Renal pelvis (tissue), 12 donors: ENCODE measurements at places on chromosomes 7 and 10. TPM values are rescaled to one million over a fixed set of nuclear protein-coding genes. Genes with fewer than 3 reads are reported as not detected.

Gene ITIH5
- 20.0 TPM for polyA plus RNA-seq

DNA sequence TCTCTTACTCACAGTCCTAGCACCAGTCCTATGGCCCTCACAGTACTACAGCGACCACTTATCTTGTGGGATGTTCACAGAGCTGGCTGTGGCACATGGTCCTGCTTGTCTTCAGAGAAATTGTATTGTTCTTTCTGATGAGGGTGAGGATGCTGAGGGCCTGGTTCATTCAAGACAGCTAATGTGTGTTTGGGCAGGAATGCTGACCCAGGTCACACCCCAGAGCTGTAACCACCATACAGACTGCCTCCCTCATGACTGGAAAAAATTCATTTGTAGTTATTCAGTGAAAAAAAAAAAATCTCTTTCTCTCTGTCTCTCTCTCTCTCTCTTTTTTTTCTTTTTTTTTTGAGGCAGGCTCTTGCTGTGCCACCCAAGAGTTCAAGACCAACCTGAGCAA is 83.5 kb downstream of the KLF6 start:
- no peak for DNase-seq

GRCh38 chr7:4713183-4713784 is 31.2 kb downstream of the FOXK1 start:
- no peak for DNase-seq

DNA sequence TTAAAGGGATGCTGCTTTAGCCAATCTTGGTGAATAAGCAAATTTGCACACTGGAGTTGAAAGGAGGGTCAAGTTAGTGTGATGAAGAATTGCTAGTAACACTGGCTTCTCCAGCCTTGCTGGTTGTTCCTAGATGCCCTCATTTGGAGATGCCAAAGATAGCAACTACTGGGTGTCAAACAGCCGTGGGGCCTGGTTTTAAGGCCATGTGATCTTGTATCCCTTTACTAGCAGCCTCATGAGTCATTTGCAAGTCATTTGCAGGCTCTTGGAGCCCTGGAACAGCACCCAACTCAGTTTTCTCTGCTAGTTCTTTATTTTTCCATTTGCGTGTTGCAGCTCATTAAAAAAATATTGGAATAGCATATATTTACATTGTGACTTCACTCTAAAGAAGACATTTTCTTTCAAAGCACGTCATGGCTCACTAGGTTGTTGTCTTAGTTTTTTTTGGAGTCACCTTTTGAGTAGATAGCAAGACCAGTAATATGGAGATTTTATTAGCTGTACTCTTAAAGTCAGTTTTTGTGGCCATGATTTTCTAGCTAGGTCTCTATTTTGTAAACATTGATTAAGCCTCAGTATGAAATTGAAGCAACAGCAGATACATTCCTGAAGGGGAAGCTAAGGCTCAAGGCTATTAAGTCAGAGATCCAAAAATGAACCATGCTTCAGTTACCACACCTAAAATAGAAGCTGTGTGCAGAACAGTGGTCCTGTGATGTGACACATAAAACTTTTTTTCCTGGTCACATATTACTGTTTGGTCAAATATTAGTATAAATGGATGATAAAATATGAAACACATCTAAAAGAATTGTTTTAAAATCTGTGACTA is 1.3 kb downstream of the LSMEM1 start:
- DNase-seq = no peak

DNA sequence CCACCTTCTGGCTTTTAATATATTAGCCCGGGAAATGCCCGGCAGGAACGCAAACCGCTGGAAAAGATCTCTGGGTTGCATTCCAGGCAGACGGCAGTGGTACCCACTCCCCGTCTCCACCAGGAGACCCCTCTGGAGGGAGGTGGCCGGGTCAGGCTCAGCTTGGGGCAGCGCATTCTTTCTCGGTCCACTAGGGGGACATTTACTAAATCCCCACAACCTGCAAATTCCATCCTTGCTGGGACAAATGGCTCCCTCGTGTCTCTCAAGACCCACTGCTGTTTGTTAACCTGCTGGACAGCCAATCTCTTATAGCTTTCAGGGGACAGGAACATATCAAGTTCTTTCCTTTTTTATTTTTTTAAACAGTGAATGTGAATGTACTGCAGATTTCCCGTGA is 45.8 kb upstream of the CARD11 start:
- no peak for DNase-seq

DNA sequence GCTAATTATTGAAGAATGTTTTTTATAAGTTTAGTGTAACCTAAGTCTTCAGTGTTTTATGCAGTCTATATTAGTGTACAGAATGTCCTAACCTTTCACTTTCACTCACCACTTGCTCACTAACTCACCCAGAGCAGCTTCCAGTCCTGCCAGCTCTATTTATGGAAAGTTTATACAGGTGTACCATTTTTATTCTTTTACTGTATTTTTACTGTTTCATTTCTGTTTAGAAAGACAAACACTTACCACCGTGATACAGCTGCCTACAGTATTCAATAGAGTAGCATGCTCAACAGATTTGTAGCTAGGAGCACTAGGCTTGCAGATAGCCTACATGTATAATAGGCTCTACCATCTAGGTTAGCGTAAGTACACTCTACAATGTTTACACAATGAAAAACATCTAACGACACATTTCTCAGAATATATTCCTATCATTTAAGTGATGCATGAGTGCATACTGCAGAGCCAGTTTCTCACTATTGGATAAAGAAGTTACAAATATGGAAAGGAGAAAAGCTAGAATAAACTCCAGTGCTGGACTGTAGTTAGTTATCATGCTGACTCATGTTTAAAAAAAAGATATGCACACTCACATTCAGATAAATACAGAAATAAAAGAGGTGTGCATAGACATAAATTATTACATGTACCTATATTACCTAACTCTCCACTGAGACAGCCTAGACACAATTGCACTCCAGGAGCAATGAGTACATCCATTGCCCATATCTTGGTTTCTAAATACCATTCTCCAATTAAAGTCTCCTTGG is 30.4 kb downstream of the STEAP1B start:
- no peak for DNase-seq

GRCh38 chr10:76509446-76509845 is 1078.0 kb downstream of the LRMDA start:
- no peak for DNase-seq

- DNase-seq = no peak
These were observed 7.9 kb downstream of the TBATA start for GRCh38 chr10:70777063-70777875.

GRCh38 chr7:43513251-43513650 is 69.7 kb upstream of the STK17A start:
- no peak for DNase-seq

DNA sequence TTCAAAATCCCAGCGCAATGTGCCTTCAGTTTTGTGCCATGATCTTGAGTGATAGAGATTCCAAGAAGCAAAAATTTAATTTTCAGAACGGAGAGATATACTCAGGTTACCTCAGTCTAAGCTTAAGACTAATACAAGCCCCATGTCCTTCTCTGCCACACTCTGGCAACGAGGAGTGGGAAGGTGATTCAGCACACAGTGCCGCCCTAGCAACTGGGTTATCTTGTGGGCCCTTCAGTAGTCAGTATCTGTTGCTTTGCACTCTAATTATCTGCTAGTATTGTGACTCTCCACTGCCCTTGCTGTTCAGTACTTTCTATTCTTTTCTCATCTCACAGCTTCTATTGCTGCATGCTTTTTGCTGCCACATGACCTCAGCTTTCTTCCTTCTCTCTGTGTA is 39.2 kb upstream of the MKLN1 start:
- DNase-seq = no peak

GRCh38 chr10:48213047-48213446 is 61.4 kb downstream of the FRMPD2 start:
- DNase-seq = no peak

GRCh38 chr7:2080477-2080876 is 152.3 kb downstream of the MAD1L1 start:
- no peak for DNase-seq

Gene PHKG1
- polyA plus RNA-seq = 3.0 TPM

- DNase-seq = no peak
These were observed 105.6 kb downstream of the AHR start for GRCh38 chr7:17404006-17404405.

DNA sequence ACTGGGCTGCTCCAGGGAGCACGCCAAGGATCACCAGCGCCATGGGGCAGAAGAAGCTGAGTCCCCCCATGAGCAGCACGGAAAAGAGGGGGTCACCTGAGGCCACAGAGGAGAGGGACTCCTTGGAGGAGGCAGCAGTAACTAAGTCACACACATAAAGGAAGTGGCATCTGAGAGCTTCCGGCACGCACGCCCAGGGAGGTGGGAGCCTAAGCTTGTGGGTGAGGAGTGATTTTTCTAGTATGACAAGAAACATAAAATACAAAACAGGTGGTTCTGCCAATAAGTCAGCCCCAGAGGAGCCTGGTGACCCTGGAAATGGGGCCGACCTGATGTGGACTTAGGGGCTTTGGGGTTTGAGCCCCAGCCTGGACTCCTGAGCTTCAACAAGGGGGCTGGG is 60.8 kb downstream of the CARD11 start:
- DNase-seq = no peak

Gene MSS51
- 1.2 TPM for polyA plus RNA-seq

GRCh38 chr7:79298145-79298760 is 155.2 kb downstream of the MAGI2 start:
- DNase-seq = peak; percentile 47

Gene HOXA6
- 33.3 TPM for polyA plus RNA-seq

DNA sequence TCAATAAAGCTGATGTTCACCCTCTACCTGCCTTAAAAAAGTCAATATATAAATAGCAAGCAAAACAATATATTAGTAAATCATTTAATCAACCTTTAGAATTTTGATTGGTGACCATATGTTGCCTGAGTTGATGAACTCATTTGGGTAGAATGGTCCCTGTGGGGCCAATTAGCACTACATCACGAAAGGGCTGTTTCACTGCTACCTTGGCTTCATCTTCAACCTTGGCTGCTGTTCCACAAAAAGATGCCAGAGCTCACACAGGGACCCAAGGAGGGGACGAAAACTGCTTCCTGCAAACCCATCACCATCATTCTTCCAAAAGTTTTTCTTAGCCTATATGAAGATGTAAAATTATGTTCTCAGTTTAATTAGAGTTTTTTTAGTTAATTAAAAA is 35.4 kb upstream of the HBP1 start:
- DNase-seq = no peak

DNA sequence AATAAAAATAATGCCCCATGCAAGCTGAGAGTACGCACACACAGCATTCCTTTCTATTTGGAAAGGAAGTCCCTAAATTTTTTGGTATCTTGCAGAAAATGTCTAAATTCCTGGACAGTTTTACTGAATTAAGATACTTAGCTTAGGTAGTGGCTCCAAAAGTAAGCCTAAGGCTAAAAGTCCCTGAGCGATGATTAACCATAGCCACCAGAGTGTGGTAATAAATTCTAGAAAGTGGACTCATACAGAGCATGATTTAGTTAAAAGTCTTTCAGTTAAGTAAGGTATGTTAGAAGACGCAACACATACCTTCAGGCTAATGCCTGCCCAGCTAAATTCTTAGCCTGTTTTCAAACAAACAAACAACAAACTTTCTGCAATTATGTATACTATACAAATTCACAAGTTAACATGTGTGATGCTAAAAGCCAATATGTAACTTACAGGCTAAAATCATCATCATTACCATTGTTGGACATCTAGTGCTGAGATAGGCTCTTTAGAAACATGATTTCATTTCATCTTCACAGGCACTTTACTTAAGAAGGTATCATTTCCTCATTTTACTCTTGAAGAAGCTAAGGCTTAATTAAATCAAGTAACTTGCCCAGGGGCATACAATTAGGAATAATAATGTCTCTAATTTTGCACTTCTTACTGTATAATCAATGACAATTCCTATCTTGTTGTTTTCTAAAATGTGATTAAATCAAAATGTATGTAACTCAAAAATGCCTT is 261.4 kb upstream of the YAE1 start:
- no peak for DNase-seq

DNA sequence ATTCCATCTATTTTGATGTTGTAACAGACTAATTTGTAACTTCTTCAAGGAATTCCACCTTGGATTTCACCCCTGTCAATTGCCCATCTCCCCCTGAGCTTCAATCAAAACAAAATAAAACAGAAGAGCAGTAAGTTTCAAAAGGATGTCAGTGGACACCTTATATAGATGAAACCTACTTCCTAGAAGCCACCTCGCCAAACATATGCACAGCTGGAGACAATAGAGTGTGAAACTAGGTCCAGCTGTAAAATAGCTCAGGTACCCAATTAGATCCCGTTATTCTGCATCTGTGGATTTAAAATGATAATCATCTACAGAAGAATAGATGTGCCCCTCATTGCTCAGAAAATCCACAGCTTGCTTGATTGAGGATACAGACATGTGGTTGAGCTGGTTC is 598.6 kb downstream of the SH2D4B start:
- DNase-seq = no peak

Gene VSTM2A
- polyA plus RNA-seq = 1.8 TPM

Gene HSPB1
- 172 TPM for polyA plus RNA-seq

Gene HOXA3
- 39.5 TPM for polyA plus RNA-seq

GRCh38 chr7:64656489-64656888 is 9.4 kb upstream of the ZNF107 start:
- DNase-seq = no peak

- no peak for DNase-seq
These were observed 816 bp upstream of the LRRC4 start for GRCh38 chr7:128031901-128032604.

Gene RBM17
- polyA plus RNA-seq = 211 TPM

Gene CCDC3
- polyA plus RNA-seq = 12.7 TPM

GRCh38 chr7:14191686-14192098 is 202.2 kb upstream of the ETV1 start:
- no peak for DNase-seq

DNA sequence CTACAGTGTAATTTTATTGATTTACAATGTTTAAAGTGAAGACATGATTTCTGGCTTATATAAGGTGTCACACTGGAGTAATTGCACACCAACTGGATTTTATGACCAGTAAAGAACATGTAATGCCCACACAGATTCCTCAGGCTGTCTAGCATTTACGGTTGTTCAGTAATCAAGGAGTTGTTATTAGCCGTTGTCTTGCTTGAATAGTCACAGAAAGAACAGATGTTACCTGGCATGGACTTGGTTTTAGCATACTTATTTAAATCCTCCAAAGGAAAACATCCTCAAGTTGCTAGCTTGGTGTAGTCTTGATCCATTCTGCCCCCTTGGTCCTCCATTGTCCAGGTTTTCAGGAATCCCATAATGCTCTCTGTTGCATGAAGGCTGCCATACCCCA is 65.8 kb downstream of the POU6F2 start:
- no peak for DNase-seq

Gene CUTC
- polyA plus RNA-seq = 23.6 TPM

Gene KCNIP2
- 8.4 TPM for polyA plus RNA-seq

Gene ANAPC16
- polyA plus RNA-seq = 186 TPM

GRCh38 chr10:29877793-29878491 is 181.4 kb downstream of the JCAD start:
- DNase-seq = peak; percentile 49
